Activated CD4-positive, alpha-beta T cell treated with anti-CD3 and anti-CD28 coated beads for 4 hours (primary cell): ENCODE measurements at places on chromosomes 12 and 14.
A peak's percentile ranks its signal among the peaks of the same experiment; 100 is the strongest.

DNA sequence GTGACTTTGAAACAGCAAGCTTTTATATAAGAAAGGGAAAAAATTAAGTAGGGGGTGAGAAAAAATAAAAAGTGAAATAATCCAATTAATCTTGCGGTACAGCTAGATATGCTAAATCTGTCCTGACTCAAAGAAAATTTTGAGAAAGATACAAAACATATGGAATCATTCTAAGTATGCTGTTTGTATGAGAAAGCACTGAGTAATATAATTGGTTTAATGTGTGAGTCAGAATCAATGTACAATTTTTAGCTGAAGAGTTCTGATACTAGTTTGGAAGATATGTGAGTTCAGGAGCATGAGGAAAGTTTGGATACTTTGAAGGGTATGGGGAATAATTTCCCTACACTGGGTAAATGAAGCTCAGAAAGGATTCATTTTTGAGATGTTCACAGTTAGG lies 190.9 kb upstream of the RASSF8 start:
- DNase-seq, result no peak

DNA sequence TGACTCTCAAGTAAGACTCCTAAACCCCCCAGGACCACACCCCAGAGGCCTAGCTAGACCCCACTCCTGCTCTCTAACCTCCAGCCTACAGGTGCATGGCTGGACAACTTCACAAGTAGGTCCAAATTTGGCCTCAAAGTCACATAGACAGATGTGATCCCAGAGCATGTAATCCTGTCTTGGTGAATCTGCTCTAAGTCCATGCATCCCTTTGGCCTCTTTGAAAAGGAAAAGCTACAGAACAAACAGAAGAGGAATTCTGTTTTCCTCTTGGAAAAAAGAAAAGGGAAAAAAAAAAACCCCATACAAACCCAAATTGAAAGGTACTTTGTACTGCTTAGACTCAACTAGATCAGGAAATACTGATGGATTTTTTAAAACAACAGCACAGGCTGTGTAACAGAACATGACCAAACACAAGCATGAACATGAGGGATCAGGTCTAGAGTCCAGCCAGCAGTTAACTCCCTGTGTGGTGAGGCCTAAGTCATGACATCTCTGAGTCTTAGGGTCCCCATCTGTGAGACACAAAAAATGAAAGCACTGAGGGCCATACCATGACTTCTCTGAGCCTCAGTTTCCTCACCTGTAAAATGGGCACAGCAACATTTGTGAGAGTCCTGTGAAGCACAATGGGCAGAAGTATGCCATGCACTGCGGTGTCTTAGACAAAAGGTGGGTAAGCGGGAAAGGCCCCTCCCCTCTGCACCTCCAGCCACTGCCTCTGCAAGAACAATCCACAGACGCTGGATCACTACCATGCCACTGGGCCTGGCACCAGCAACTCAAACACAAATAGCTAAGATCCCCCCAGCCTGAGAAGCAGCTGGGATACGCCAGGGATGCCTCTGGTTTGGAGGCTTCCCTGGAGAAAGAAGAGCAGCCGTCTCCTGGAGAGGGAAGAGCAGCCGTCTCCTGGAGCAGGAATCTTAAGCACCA lies 9.9 kb downstream of the PITPNM2 start:
- DNase-seq, result no peak

DNA sequence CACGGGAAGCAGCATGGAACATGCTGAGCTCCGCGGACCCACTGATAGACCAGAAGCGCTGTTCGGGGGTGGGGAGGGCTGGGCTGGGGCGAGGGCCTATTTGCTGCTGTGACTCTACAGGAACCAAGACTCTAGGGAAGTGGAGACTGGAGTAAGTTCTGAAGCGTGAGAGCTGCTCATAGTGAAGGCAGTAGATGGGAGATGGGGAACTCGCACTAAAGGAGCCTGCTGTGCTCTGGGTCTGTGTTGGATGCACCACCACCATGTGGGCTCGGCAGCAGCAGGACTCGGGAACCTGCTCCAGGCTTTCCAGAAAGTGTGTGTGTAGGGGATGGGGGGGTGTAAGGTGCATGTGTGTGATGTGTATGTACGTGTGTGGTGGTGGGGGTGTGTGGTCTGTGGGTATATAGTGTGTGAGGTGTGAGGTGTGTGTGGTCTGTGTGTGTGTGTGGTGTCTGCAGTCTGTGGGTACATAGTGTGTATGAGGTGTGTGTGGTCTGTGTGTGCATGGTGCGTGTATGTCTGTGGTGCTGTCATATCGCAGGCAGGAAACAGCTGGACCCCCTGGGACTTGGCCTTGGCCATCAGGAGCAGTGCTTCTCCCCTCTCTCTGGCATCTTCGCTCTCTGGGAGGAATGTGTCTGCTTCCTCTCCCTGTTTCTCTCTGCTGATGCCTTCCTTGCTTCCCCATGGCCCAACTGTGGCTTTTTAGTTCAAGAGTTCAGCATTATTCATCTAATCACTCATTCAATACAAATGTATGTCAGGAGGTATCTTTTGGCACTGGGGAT lies 378.9 kb downstream of the FUT8 start:
- no peak for DNase-seq

DNA sequence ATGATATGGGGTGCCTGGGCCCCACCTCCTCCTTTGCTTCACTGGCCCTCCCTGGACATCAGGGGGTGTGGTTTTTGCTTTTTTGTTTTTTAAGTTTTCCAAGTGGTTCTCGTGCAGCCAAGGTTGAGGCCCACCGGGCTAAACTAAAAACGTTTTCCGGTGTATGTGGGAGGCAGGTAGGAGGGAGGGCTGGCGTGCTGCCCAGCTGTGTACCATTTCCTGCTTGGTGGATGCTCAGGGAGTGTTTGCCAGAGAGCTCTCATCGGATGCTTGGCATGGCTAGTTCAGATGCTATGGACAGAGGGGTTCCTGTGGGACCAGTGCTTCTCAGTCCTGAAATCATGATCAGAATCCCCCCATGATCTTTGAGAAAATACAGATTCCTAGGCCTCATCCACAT lies 246.4 kb downstream of the CACNA1C start:
- DNase-seq, result no peak

- no peak for DNase-seq
These were observed 766.0 kb upstream of the TBX3 start for GRCh38 chr12:115450017-115450416.

DNA sequence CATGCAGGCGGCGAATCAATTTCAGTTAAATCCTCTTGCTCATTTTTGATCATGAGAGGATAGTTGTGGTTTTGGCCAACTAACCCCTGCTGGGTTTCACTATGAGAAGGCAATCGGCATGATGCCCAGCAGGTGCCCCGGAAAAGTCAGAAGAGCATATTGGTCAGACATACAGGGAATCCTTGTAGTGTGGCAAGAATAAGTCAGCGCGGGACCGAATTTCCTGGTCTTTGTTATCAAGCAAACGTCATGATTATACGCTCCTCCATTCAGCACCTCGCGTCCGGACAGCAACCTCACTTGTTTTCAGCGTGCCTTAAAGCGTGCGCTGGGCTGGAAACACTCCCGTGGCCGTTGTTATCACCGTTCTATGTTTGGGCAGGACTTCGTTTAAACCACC lies 1.8 kb downstream of the TBC1D30 start:
- DNase-seq, result peak; percentile 5

GRCh38 chr14:66443785-66444184 lies 42.4 kb upstream of the CCDC196 start:
- DNase-seq, result no peak

DNA sequence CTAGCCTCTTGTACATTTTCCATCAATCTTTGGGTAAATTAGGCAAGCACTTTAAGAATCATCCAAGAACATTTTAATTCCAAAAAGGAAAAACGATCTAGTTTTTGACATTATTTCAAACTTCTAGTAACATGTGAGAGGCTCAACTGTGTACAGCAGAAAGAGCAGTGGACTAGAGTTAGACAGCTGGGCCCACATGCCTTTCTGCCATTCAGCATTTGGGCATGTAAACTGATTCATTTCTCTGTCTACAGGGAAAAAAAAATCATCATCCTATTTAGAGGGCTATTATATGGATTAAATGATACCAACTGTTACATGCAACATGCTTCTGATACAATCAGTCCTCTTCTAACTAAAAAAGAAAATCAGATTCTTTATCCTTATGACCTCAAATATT lies 17.7 kb downstream of the ATP2B1 start:
- no peak for DNase-seq

GRCh38 chr12:91617818-91618217 lies 435.2 kb upstream of the DCN start:
- no peak for DNase-seq

- peak; percentile 48 for DNase-seq
These were observed 94.9 kb downstream of the DUSP16 start for GRCh38 chr12:12467688-12468261.

- DNase-seq, result no peak
These were observed 1.7 kb downstream of the OTUB2 start for GRCh38 chr14:94027566-94028449.

GRCh38 chr14:21299562-21300130 lies 19.8 kb downstream of the RPGRIP1 start:
- no peak for DNase-seq

- no peak for DNase-seq
These were observed 172.7 kb downstream of the ANO6 start for GRCh38 chr12:45388545-45388944.

- no peak for DNase-seq
These were observed 77.5 kb upstream of the IFNG-AS1 start for GRCh38 chr12:67911789-67912188.
